ENCODE measurements at places on chromosomes 3 and 15.

DNA sequence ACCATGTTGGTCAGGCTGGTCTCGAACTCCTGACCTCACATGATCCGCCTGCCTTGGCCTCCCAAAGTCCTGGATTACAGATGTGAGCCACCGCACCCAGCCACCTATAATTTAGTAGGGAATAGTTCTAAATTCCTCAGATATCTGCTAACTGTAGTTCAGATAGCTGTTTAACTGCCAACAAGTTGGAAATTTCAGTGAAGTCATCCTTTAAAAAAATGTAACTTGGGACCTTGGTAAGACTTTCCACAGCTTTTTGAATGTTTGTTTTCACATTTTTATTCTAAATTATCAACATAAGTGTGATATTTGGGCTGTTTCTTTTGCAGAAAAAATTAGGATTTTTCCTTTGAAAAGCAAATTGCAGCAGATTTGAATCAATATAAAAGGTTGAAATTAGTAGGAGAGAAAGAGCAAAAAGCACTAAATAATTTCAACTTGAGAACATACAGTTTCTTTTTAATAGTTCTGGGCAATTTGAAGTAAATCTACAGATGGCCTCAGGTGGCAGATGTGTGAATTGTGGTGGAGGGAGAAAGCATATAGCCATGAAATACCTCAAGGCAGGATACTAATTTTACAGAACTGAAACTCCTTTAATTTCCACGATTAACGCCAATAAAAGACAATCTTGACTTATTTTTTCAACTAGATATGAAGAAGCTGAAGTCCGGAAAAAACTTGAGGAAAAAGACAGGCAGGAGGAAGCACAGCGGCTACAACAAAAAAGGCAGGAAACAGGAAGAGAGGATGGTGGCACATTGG lies 34.3 kb downstream of the USP8 start:
- DNase-seq: no peak

DNA sequence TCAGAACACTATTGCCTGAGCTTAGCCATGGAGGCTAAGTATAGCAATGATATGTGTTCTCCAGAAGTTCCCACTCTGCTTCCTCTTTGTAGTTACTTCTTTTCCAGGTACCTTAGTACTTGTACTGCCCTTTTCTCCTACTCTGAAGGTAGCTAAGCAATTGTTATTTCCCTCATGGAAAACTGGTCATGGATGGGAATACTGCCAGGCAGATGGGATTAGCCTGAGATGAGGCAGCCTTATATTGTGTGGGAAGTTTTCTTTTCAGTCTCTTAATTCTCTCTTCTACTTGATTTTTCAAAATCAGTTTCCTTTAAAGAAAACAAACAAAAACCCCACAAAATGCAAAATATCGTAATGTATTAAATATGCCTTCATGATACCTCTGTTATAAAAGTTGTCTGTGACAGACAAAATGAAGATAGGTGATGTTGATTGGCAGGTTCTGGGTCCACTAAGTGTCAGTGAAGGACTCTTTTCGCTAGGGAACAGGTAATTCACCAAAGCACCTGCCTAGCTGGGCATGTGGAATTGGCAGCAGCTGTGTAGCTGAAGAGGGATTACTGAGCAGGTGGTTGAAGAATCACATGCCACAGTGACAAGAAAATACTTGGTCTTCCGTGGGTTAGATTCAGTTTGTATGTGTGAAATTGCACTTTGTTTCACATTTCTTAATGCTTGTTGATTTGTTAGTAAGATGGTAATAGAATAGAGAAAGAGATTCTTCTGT lies 4.1 kb downstream of the ZNF609 start:
- DNase-seq: no peak

- no peak for DNase-seq
Observed at GRCh38 chr3:100978011-100978659, 15.1 kb downstream of the ABI3BP start.

DNA sequence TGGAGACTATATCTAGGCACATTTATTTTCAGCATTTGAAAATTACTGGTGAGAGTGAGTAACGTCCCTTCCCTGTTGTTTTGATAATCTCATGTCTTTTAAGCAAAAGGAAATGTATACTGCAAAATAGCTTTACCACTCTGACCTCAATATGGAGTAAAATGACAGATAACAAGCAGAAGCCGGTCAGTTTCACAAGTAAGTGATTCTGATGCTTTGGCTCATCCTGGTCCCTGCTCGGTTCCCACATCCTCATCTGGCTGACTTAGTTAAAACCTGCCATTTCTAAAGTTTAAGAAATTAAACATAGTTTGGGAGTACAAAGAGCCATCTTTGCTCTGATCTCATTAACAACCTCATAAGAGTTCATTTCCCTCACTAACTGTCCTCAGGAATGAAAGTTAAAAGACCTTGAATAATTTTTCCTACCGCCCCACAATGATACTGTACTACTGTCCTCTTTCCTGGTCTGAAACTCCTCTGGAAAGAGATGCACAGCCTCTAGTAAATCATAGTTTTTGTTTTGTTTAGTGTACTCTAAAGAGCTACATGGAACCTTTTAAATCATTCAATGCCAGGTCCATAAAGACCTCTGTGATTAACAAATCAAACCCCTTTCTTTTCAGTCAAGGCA lies 72.3 kb upstream of the ICE2 start:
- no peak for DNase-seq
